ENCODE measurements at places on chromosomes 1 and 21.

DNA sequence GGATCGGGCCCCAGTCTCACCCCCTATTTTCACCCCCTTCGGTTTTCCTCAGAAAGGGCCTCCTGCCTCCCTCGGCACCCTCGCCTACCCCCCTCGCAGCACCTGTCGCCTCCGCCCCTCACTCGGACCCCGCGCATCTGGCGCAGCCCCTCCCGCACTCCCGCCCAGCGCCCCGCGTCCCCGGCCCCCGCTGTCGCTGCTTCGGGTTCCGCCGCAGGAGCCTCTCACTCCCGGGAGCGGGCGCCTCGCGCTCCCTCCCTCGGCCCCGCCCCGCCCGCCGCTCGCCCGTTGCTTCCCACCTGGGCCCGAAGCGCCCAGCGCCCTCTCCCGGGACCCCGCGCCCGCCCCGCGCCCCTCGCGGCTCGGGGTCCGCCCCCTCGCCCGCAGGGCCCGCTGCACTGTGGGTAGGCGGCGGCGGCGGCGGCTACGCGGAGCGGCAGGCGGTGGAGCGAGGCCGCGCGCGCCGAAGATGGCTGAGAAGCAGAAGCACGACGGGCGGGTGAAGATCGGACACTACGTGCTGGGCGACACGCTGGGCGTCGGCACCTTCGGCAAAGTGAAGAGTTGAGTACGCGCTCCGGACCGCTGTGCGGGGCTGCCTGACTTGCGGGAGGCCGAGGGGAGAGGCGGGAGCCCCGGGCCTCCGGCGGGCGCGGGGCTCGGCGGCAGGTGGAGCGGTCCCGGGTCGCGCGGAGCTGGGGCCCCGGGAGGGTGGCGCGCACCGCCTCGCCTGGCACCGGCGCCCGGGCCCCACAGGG, at the start of gene PRKAA2:
Gene PRKAA2 (plus strand): TSS at position 396 of the 758 bp plus-strand sequence. CDS start 74 bp downstream, at position 470.
- peak; percentile 29 for DNase-seq

DNA sequence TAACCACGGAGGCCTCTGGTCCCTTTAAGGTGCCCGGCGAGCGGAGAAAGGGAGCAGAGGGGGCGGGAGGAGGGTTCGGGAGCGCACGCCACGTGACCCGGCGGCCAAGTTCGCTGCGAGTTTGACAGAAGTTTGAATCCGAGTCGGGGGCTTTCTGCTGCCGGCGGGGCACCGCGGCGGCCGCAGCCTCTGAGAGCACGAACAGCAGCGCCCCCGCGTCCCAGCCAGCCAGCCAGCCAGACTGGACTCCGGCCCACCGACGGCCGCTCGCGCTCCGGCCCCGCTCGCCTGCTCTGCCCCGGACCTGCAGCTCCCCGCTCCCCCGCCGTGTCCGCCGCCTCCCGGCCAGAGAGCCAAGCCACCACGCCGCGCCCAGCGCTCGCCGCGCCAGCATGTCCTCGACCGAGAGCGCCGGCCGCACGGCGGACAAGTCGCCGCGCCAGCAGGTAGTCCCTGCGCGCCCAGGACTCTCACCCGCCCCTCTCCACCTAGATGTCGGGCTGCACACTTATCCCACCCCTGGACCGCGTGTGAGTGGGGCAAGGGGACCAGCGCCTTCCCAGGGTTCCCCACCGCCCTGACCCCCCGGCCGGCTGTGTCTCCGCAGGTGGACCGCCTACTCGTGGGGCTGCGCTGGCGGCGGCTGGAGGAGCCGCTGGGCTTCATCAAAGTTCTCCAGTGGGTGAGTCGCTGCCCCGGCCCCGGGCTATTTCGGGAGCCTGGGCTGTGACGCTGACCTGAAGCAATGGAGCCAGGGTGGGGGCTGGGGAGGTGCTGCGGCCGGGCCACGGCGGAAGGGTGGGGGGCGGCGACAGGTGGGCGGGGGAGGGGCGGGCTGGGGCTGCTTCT, at the start of gene SYPL2:
Gene SYPL2 (plus strand): TSS at position 95 of the 849 bp plus-strand sequence. CDS start 298 bp downstream, at position 393.
- peak; percentile 15 for DNase-seq

GRCh38 chr1:234500269-234500668, 21.3 kb upstream of the TARBP1 start:
- DNase-seq = no peak

GRCh38 chr1:183283286-183283685, 97.2 kb downstream of the LAMC2 start:
- peak; percentile 33 for DNase-seq

Data from NCI-H1105 (cell line).